ENCODE measurements at places on chromosomes 4 and X.

DNA sequence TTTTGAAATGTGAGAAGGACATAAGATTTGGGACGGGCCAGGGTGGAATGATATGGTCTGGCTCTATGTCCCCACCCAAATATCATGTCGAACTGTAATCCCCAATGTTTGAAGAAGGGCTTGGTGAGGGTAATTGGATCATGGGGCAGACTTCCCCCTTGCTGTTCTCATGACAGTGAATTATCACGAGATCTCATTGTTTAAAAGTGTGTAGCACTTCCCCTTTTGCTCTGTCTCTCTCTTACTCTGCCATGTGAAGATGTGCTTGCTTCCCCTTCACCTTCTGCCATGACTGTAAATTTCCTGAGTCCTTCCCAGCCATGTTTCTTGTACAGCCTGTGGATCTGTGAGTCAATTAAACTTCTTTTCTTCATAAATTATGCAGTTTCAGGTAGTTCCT is 17.5 kb downstream of the MTMR8 start:
- DNase-seq = no peak

DNA sequence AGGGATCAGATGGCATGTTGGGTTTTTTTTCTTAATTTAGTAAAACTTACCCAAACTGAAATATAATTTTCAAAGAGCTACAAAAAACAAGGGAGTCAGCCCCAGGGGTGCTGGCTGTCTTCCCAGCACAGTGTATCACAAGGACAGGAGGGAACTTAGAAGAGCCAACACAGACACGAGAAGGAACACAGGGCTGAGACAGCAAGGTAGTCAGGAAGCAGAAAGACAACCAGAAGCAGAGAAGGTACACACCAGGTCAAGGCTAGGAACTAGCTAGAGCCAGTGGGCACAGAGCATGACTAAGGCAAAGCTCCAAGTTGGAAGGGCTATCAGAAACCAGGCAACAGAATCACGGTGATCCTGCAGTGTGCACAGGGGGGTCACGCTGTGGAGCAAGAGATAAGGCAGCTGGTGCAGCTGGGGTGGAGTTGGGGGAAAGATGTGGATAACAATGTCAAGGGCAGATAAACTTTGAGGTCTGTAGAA is 168.7 kb downstream of the NR3C2 start:
- no peak for DNase-seq

GRCh38 chrX:128781506-128781905 is 729.3 kb upstream of the ACTRT1 start:
- peak; percentile 23 for DNase-seq

DNA sequence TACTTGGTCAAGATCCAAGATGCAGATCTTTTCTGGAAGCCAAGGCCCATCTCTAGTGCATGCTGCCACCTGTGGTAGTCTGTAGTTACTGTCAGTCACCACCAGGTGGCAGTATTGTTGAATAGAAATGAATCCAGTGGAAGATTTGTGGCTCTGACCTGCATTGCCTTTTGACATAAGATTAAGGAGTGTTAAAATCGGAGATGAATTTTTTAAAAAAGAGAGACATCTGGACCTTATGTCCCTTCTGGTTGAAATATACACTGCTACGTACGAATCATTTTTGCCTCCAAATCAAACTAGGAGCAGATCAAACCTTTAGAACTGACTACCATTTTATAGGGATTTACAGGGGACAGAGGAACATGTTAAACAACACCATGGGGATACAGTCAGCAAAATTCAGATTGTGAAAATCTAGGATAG is 46.9 kb upstream of the RHOH start:
- DNase-seq = peak; percentile 89

GRCh38 chrX:150475461-150475860 is 93.0 kb upstream of the MTM1 start:
- DNase-seq = no peak

DNA sequence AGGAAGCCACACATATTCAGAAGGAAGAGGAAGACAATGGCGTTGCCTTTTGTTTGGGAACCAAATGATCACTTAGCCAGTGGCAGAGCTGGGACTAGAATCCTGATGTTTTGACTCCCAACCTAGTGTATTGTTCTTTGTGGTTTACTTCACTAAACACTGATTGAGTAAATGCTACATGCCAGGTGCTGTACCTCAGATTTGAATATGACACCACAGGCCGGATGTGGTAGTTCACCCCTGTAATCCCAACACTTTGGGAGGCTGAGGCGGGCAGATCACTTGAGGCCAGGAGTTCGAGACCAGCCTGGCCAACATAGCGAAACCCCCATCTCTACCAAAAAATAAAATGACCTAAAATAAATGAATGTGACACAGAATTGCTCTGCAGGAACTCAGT is 8.4 kb downstream of the NDUFA1 start:
- DNase-seq = peak; percentile 27

DNA sequence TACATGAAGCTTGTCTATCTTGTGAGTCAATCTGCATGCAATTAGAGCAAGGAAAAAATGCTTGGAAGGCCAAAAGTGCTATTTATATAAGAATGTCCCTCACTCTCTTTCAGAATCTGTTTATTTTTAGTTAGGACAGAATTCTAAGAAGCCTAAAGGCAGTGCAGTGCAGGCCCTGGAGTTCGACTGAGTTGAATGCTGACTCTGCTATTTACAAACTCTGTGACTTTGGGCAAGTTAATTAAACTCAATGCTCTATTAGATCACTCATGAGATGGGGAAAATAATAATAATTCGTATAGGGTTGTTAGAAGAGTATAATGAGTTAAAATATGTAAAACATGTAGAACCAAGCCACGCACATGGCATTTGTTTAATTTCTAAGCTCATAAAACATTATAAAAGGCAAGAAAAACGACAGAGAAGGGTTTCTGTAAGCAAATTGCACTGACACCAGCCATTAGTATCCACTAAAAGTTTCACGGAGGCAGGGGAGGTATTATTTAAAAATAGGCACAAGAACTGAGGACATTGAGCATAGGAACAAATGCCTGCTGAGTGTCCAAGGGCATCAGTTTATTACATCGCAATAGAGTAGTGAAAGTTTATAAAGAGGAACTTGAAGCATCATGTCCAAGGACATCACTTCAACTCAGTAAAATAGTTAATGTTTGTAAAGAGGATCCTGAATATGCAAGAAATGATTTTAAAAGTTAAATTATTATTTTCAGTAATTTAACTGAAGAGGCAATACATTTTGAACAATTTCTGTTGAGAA is 115.0 kb upstream of the INPP4B start:
- no peak for DNase-seq

DNA sequence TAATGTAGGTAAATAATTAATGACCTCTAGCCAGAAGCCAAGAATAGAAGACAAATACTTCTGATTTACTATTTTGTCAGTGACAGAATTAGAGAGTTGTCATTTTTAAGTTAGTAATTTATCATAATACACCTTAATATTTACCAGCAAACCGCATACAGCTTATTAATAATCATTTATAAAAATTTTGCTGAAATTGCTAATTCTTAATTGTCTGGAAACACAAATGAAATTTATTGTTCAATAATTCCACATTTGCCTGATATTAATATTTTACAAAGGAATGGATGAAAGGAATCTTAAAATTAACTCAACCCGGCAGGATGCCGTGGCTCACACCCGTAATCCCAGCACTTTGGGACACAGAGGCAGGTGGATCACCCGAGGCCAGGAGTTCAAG is 44.7 kb downstream of the PROM1 start:
- DNase-seq = no peak

GRCh38 chr4:26491449-26492170 is 1.3 kb upstream of the CCKAR start:
- DNase-seq = no peak

DNA sequence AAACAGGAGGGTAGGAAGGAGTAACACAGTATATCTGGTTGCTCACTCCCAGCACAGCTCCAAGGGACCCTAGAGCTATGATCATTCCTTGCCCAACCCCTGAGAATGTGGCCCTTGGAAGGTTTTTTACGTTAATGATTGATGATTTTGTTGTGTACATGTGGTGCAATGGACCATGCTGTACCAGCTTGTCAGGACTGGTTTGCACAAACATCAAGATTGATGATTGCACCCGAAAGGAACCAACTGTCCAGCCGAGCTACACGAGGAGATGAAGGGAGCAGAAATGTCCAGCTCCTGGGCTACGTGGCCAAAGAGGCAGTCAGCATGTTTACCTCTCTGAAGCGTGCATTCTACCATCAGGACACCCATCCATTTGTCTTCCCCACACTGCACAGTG is 83.2 kb upstream of the USP9X start:
- DNase-seq = no peak

DNA sequence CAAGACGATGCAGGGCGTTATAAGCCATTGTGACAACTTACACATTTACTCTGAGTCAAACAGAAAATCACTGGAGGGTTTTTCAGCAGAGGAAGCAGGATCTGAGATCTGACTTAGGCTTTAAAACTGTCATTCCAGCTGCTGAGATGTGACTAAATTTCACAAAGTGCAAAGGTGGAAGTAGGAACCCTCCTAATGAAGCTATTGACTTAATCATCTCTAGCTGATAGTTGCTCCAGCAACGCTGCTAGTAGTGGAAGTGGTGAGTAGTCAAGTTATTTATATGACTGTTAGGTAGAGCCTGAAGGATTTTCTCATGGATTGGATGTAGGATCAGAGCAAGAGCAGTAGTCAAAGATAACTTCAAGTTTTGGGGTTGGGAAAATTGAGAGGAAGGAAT is 218.6 kb downstream of the GRID2 start:
- no peak for DNase-seq

- no peak for DNase-seq
These were observed 405.2 kb downstream of the PPARGC1A start for GRCh38 chr4:23484689-23485088.

- DNase-seq = no peak
These were observed 554.3 kb upstream of the TENM3 start for GRCh38 chr4:181688872-181689271.

DNA sequence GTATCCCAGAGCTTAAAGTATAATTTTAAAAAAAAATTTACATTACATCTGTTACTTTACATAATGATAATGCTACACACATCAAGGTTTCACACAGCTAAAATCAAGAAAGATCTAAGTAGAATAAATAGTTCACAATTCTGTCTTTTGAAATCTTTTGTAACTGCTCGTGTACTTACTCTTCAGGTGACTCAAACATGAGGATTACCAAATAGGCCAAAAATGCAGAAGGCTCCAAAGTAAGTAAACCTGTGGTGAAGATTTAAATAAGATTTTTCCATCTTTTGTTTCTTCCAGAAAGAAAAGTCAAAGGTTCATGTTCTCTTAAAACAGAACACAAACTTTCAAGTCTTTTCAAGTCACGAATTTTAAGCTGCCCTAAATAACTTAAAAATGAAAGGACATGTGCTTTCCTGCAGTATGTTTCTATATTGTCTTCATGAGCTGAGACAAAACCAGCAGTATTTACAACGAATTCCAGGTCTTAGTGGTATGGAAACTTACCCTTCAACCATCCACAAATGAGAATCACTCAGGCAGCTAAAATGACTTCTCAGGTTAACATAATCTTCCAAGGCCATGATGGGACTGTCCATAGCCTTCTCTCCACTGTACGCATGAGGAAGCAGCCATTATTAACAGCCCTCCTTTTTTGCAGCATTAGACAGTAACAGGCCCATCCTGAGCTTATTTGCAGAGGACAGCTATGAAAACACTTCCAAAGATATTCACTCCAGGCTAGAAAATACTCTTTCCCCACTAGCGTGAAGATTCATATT is 172.8 kb upstream of the EDNRA start:
- no peak for DNase-seq

- DNase-seq = no peak
These were observed 62.7 kb downstream of the TMEM131L start for GRCh38 chr4:153528705-153529485.

DNA sequence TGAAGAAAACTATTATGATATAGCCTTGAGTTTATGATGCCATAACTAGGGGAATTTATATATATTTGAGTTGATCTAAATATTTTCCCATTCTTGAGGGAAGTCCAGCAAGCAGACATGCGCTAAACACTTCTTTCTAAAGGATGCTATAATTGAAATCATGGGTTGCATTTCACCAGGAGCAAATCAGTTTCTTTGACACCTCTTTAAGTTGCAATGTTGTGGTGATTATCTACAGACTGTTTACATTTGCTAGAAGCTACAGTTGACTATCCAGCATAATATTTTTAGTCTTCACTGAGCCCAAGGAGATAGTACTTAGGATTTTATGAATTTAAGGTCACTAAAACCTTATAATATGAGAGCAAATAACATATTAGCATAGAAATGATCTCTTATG is 43.9 kb downstream of the ANAPC4 start:
- DNase-seq = no peak
